ENCODE measurements at places on chromosomes 13 and 19. TPM values are rescaled to one million over a fixed set of nuclear protein-coding genes. Genes with fewer than 3 reads are reported as not detected.

The CDC42EP5 gene
- total RNA-seq, result 46.8 TPM

The CHAF1A gene
- 5.5 TPM for total RNA-seq

The CEACAM8 gene
- total RNA-seq, result 0.08 TPM

The MYCBP2 gene
- total RNA-seq, result 61.2 TPM

The PBX4 gene
- 3.2 TPM for total RNA-seq

The FIZ1 gene
- total RNA-seq, result 5.6 TPM

The ATP1A3 gene
- total RNA-seq, result not detected

The FCAR gene
- not detected for total RNA-seq

The ZNF610 gene
- 4.1 TPM for total RNA-seq

The ZNF497 gene
- 1.5 TPM for total RNA-seq

The SRRM5 gene
- not detected for total RNA-seq

Data from hepatocyte (in vitro differentiated cells).